GM12878 (cell line): ENCODE measurements at places on chromosomes 11 and 22.

GRCh38 chr11:83865636-83866461, 579.7 kb upstream of the CCDC90B start:
- no peak for DNase-seq

- no peak for DNase-seq
These were observed 201.5 kb upstream of the LUZP2 start for GRCh38 chr11:24295360-24295759.

- no peak for DNase-seq
These were observed 39.0 kb downstream of the APOL5 start for GRCh38 chr22:35756722-35757121.

DNA sequence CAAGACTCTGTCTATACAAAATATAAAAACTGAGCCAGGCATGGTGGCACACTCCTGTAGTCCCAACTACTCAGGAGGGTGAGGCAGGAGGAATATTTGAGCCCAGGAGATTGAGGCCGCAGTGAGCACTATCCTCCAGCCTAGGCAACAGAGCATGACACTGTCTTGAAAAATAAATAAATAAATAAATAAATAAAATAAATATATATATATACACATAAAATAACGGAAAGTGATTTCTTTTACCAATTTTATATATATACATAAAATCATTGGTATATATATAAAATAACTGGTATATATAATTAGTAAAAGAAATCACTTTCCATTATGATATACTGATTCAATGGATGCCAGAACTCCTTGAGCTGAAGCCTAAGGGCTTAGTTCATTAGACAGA, 91.8 kb downstream of the MRTFA start:
- DNase-seq: no peak

DNA sequence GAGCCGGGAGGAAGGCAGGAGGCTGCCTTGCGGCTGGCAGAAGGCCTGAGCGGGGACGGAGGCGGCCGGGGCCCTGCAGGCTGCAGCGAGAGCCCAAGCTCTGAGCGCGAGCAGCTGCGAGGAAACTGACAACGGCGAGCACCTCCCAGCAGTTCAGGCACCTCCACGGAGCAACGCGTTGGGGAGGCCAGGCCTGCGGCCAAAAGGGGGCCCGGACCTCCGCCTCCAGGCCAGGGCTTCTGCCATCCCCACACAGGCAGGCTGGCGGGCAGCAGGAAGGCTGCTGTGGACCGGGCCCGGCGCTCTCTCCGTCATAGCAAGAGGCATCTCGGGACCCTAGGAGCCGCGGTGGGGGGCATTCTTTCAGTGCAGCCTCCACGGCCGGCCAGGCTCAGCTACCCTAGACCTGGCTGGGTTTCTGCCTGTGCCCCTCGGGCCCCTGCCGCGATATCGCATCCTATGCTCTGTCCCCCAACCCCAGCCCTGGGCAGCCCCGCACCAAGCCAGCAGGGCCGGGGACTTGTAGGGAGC, 22.9 kb upstream of the SLC22A12 start:
- DNase-seq: no peak

DNA sequence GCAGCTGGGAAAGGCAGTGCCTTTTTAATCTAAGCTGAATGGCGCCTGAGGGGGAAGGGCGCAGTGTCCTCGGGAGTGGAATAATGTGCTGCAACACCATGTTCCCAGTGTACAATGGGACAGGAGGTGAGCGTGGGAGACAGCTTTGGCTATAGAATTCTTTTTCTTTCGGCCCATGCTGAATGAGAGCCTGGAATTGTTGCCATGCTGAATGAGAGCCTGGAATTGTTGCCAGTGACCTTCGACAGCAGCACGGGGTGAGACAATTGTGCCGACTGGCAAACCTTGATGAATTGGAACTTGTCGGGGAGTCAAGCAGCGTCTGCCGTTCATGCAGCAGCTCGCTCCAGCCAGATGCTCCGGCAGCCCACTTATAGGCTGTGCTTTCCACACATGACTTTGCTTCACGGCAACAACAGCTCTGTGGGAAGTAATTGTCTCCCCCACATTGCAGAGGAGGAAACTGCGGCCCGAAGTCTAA, 141.4 kb upstream of the E2F8 start:
- DNase-seq: no peak

DNA sequence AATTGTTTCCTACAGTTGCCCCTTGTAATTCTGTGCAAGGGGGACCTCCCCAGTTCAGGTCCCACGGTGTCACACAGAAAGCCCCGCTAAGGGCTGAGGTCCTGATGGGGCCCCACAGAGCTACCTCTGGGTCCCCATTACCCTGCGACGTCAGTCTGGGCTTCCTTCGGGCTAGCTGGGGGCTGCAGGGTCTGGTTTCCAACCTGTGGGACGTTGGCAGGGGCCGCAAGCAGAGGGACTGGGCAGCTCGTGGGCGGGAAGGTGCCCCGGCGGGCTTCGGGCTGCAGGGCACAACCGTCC, 698 bp downstream of the SLC37A4 start:
- DNase-seq: no peak

- DNase-seq: peak; percentile 76
These were observed 1.5 kb upstream of the INPPL1 start for GRCh38 chr11:72222907-72223614.

GRCh38 chr11:45485070-45485707, 180.2 kb downstream of the CHST1 start:
- DNase-seq: no peak

- no peak for DNase-seq
These were observed 97.3 kb downstream of the PDHX start for GRCh38 chr11:35013514-35014233.

DNA sequence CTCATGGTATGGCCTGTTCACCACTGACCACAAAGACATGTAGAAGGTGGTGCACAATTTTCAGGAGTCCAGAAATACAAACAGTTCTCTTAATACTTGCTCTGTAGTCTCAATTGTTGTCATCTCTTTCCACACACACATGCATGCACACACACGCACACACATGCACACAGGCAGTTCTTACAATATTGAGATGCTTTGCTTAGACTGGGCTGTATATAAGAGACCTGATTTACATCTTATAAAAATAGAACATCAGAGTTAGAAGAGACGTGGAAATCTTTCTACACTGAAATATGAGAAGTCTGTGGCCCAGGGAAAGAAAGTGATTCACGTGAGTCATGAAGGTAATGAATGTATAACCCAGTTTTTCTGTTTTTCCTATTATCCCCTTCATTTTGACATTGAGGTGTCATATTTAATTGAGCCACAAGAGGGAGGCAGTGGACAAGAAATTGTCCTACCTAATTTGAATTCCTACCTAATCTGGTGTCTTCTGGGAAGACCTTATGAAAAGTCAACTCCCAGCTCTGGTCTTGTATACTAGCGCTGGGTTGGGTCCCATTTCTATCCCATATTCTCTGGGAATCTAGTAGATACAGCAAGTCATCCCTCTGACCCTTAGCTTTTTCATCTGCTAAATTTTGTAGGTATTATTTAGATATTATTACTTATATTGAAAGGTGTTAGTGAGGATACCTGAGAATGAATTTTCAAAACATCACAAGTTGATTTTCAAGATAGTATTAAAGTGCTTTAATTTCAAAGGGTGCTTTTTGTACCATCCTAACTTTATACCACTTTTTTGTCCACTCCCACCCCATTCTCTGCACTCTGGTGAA, 14.9 kb upstream of the MS4A4A start:
- peak; percentile 44 for DNase-seq

DNA sequence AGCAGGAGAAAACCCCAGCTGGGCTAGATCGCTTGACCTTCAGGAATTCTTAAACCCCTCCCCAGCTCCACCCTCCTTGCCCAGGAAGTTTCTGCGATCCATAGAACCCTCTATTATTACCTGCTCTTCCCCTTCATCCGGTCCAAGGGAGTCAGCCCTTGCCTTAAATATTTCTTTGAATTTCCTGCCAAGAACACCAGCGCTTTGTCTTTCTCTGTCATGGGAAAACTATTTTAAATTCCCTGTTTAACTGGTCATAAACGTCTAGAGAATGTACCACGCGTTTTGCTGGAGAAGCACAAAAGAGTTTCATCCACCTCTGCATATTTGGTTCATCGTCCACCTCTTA, 496 bp upstream of the TRAF6 start:
- DNase-seq: no peak

DNA sequence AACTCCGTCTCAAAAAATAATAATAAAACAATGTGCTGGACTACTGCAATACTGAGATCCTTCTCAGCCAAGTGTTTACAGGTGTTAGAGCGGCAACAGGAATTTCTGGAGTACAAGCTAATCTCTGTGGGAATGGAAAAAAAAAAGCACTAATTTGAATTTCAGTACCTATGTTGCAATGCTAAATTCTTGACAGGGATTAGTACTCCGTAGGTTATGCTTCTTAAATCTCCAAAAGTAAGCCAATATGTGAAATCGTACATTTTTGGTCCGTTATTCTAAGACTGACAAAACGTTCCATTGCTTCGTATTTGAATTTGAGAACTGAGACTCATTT, 1.1 kb downstream of the ATL3 start:
- DNase-seq: no peak

DNA sequence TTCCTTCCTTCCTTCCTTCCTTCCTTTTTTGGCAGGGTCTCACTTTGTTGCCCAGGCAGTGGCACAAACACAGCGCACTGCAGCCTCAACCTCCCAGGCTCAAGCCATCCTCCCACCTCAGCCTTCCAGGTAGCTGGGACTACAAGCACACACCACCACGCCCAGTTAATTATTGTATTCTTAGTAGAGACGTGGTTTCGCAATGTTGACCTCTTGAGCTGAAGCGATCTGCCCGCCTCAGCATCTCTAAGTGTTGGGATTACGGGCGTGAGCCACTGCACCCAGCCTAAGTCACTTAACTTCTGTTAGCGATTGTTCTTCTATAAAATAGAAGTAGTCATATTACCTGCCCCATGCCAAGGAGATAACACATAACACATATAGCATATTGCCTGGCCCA, 2.8 kb upstream of the SYTL2 start:
- DNase-seq: no peak

GRCh38 chr22:44489817-44490216, 8.2 kb downstream of the RTL6 start:
- DNase-seq: no peak

DNA sequence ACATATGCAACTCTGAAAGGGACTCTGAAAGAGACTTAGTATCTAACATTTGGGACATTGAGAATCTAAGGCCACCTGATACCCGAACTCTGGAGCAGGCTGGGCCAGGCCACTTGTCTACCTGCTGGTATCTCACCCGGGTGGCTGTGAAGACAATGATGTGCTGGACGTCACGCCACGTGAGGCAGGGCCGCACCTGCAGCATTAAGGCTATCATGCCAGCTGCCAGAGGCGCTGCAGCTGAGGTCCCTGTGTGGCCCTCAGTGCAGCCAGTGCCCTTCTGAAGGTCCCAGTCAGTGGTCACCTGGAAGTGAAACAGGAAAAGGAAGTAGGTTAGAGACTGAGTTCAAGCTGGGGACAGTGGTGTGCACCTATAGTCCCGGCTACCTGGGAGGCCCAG, 12.4 kb downstream of the PCSK7 start:
- DNase-seq: no peak

DNA sequence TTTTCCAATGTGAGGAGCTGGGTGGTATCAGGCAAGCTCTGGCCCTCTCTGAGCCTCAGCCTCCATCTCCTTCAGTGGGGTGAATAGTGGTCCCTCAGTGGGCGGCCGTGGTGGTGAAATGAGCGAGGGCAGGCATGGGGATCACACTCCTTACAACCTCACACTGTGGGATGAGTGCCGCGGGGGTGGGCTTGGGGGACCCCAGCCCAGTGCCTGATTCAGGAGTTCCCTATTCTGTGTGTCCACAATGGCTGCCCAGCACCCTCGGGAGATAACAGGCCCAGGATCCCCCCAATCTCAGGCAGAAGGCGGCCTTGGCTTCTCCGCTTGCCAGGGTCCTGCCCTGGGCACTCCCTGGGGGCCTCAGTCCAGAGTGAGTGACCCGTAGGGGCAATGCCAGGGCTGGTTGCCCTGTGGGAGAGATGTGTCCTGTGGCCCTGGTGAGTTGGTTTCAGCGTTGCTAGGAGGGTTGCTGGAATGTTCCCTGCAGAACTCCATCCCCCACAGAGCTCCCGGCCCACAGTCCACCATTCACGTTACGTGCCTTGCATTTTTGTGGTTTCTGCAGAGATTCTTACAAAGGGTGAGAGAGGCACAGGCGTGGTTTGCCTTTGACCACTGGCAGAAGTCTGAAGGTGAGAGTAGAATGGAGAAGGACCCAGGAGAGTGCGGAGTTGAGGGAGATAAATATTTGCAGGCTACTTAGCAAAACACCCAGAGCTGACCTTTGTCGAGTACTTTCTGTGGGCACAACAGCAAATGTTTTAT, 2.9 kb downstream of the ALDH3B1 start:
- DNase-seq: no peak

DNA sequence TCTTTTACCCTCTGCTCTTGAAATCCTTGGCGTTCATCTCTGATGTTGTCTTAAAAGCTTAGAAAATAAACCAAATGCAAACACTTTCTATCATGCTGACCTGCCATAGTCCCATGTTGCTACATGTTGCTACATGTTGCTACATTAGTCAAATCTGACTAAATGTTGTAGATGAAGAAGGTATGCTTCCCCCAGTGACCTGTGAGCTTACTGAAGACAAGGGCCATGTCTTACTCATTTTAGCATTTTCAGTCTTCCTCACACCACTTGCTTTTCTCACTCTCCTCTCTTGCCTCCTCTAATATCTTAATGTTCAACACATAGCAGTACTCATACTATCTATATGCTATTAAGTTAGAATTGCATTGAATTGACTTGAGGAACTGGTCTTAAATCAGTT, 346.4 kb upstream of the MTNR1B start:
- DNase-seq: no peak

DNA sequence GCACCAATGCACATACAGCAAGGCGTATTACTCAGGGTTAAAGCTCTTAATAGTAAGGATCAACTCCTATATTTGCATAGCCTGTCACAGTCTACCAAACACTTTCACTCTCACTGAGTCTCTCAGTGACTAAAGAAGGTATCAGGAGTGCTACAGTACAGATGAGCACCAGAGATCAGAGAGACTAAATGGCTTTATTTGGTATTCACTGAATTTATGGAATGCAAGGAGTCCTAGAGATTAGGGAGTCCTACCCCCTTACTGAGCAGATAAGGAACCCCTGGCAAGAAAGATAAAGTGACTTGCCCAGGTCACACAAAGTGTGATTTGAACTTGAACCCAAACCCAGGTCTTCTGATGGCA, 396.4 kb upstream of the CCDC90B start:
- DNase-seq: no peak

GRCh38 chr11:61985869-61986268, 18.4 kb upstream of the FTH1 start:
- DNase-seq: no peak

DNA sequence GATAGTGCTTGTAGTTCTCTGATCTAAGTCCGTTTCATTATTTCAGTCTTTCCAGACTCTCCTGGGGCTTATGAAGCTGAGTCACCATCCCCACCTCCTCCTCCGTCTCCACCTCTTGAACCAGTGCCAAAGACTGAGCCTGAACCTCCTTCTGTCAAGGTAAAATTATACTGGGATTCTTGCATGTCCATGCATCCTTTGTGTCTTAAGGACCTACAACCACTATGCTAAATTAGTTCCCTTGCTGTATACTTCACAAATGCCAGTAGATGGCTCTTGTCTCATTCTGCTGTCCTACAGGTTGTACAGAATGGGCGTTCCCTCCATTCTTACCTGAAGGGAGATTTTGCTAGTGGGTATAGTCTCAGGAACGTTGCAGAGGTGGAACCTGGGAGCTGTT, 42.2 kb downstream of the POLD3 start:
- DNase-seq: no peak
